ENCODE measurements at places on chromosomes 2 and 18.

GRCh38 chr2:47629501-47630460, 153.2 kb upstream of the MSH6 start:
- DNase-seq = no peak

DNA sequence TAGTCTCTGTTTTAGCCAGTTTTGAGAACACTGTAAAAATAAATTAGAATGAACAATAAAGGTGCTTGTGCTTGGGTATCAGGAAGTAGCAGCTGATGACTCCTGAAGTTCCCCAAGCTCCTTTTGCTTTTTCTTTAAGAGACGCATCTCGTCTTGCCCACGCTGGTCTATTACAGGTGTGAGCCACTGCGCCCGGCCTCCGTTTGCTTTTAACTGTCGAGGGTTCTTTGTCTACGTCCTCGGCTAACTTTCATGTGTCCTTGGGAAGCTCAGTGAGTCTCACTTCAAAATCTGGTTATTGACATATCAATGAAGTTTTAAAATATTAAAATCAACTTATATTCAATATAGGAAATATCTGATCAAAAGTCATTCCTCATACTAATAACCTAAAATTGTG, 246.5 kb downstream of the FBXO15 start:
- DNase-seq = no peak

- DNase-seq = no peak
These were observed 2.3 kb downstream of the INHBB start for GRCh38 chr2:120348134-120348736.

DNA sequence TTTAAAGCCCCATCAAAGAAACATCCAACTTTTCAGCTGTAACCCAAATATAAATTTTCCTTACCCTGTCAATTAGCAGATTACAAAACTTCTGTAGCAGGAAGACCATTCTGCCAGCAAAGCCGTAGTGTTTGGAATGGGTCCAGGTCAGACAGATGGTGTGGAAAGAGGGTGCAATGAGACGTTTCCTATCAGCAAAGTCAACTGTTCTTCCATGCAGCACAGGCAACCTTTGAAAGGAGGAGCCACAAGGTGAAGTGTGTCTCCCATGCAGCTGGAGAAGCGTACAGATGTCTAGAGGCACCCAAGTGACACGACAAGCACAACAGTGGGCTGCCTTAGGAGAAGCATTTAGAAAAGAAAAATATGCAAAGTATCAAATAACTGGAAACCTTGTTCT, 83.7 kb downstream of the SP3 start:
- no peak for DNase-seq

- DNase-seq = no peak
These were observed 20.8 kb upstream of the LYPD1 start for GRCh38 chr2:132690664-132691303.

DNA sequence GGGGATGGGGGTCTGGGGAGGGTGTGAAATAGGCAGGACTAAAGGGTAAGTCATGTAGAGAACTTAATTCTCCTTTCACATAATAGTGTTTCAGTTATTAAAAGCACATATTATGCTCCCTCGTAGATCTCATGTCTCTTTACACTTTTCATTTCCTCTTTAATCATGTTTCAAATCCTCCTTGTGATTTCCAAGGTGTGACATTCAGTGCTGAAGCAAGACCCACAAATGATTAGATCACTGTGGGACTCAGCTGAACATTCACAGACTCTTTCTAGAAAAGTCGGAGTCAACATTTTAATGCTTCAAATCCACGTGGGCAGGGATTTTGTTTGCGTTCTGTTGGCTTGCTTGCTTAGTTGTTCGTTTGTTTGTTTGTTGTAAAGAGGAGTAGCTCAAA, 34.7 kb upstream of the CALCRL start:
- no peak for DNase-seq

GRCh38 chr18:56036741-56037140, 448.7 kb upstream of the TCF4 start:
- no peak for DNase-seq

DNA sequence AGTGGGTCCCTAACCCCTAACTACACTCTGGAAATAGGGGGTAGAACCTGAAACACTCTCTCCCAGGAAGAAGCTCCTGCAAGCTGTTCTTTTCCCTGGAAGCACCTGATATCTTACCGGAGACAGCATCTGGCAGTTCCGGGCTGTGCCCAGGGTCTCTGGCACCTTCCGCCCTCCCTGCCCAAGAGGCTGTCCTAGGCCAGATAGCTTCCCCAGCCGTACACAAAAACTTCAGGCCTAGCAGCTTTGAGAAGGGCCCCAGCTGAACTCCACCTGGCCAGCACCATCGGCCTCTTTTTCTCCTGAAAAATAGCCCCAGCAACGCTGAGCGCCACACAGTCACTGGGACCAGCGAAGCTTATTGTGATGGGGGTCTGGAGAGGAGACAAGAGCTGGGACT, 9.7 kb downstream of the OSR1 start:
- no peak for DNase-seq

DNA sequence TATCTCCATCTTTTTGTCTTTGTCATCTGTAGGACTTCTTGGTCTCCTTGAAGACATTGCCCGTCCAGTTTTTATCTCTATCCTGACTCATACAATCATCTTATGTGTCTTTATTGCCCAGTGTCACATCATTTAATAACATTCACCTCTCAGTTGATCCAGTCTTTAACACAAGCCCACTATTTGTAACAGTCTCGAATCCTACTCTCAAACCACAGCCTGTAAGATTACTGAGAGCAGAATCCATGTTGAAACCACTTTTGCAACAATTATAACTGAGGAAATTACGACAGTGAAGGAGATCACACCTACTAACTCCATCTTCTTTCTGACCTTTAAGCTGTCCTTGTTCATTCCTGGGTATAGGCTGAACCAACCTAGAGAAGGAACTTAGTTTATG, 1206.0 kb upstream of the ZEB2 start:
- DNase-seq = no peak

DNA sequence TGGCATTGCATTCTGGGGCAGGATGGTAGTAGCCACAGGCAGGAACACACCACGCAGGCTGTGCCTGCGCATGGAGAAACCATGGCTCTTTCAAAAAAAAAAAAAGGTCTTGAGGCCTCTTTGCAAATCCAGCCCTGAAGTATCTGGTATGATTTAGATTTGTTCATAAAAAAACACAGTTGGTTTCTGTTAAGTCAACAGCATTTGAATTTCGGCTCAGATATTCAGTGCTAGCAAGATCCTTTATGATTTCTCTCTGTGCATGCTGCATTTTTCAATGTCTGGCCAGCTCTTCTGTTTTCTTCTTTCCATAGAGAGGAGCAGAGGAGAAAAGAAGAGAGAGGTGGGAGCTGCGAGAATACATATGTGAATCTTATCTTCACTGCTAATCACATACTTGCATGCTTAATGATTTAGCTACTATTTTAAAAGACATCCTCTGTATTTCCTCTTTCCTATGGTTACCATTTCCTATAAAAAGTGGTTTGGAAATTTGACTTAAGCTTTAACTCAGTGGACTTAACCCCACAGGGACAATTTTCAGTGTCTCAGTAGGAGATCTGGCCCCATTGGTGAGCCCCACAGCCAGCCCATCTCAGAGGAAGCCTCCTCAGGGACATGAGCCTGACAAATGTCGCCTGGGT, 214.3 kb upstream of the APCDD1 start:
- DNase-seq = no peak

DNA sequence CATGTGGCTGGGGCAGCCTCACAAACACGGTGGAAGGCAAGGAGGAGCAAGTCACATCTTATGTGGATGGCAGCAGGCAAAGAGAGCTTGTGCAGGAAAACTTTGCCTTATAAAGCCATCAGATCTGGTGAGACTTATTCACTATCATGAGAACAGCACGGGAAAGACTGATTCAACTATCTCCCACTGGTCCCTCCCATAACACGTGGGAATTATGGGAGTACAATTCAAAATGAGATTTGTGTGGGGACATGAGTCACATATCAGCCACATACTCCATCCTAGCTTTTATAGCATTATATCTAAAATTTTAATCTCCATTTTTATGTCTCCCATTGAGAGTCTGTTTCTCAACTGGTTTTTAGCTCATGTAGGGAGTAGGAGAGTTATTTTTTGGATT, 45.7 kb downstream of the ICOS start:
- DNase-seq = no peak

- DNase-seq = no peak
These were observed 201.7 kb downstream of the MYO1B start for GRCh38 chr2:191446910-191447309.

Measured in activated CD4-positive, alpha-beta memory T cell treated with anti-CD3 and anti-CD28 coated beads for 36 hours (primary cell).